NCI-H2171 (cell line): ENCODE measurements at places on chromosomes 7 and 10.
A peak's percentile ranks its signal among the peaks of the same experiment; 100 is the strongest.

- peak; percentile 54 for DNase-seq
Measured at GRCh38 chr7:16071246-16071857, 350.0 kb downstream of the CRPPA start.

DNA sequence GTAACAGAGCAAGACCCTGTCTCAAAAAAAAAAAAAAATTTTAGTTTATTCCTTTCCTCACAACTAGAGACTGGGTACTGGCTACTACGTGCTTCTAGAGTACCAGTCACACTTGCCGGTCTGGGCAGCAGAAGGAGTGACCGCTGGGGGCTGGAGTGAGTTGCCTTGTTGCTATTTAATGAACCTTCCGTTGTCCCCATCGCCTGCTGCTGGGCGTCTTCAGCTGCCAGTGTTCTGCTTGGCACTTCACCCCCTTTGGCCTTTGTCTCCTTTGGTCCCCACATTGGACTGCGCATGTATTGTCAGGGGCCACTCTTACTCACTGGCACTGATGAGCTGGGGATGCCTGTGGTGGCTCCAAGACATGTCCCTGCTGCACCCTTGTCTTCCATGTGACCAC, 110.6 kb downstream of the CLEC2L start:
- DNase-seq: no peak

- no peak for DNase-seq
Measured at GRCh38 chr10:99430116-99430450, 341 bp downstream of the GOT1 start.

DNA sequence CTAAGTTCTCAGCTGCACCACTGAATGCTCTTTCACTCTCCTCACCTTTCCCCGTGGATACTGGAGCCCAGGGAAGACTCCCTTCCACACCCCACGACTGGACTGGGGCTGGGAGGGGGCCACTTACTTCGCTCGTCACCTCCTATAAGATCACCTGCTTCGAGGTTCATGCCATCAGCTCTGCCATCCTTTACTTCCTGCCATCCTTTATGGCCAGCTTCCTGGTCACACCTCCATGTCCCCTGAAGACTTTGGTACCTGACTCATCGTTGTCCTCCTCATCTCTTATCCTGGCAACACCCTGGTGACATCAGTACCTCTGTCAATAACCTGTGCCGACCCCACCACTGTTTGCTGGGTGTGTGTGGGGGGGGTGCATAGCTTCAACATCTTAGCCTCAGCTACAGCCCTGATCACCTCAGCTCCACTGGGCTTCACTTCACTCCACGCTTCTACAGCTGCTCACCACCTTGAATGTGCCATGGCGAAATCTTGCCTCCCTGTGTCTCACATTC, 8.7 kb upstream of the VDAC2 start:
- DNase-seq: no peak

DNA sequence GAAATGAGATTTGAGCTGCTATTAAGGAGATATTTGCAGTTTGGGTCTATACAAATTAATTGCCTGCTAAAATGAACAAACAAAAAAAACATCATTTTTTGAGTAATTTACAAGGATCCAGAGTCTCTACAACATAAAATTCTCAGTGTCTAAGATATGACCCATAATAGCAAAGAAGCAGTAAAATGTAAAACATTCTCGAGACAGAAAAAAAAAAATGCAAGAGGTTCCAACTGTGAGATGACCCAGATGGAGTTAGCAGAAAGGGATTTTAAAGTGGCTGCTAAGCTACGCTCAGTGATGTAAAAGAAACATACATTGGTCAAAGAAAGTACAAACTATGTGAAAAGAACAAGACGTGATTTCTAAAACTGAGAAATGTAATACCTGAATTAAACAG, 471.0 kb downstream of the SH2D4B start:
- DNase-seq: no peak

DNA sequence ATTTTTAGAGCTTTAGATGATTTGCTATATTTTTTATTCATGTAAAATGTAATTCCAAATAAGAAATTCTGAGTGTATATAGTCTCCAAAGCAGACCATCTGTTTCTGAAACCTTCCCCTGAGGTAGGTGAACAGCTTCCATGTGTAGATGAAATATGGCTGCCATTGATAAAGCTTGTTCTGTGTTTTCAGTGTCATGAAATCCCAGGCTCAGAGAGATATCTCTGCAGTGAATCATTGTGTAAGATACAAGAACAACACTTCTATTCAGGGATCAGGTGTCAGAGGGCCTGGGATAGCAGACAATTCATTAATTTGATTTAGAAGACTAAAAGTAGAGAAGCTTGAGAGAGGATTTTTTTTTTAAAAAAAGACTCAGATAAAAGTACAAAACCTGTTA, 29.1 kb downstream of the ACTA2 start:
- no peak for DNase-seq

DNA sequence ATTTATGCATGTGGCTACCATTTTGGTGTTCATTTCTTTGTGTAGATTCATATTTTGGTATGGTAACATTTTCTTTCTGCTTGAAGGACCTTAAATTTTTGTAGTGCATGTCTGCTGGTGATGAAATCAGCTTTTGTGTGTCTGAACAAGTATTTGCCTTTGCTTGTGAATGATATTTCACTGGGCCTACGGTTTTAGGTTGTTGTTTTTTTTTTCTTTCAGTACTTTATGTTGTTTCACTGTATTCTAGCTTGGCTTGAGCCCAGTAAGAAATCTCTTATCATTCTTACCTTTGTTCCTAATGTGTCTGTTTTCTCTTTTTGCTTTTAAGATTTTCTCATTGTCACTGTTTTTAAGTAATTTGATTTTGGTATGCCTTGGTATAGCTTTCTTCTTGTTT, 31.9 kb downstream of the SAMD8 start:
- no peak for DNase-seq

- DNase-seq: no peak
Measured at GRCh38 chr7:140176122-140176701, 571 bp downstream of the KDM7A start.

DNA sequence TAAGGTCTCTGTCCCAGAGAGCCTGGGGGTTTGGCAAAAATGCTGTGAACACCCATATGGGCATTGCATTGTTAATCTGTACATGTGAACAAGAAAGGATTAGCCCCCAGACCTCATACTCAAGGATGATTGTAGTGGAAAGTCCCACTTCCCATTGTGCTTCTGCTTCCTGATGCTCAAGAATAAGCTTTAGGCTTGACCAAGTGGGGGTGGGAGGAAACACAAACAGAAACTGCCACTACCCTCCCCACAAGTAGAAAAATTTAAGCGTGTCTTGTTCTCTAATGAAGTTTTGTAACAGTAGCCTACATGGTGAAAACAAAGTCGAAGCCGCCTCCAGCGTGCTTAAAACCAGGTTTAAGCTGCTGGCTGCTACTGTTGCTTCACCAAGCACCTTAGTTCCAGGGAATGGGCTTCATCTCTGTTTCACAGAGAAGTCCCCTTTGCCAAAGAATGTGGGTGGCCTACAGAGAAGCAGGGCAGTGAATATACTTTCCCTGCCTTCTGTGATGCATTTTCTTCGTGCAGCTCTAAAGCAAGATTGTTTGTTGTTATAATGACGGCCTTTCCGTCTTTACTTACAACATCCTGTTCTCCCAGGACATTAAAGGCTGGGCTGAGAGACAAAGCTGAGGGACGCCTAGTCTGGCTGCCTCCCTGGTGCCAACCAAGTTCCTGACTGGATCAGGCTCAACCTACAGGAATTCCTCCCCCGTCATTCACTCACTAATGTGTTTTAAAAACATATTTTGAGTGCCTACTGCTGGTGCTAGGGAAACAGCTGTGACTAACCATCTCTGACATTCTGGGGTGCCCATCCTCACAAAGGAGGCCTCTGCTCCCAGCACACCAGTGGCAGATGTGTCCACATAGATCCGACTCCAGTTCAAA, 32.1 kb upstream of the CCSER2 start:
- DNase-seq: no peak

DNA sequence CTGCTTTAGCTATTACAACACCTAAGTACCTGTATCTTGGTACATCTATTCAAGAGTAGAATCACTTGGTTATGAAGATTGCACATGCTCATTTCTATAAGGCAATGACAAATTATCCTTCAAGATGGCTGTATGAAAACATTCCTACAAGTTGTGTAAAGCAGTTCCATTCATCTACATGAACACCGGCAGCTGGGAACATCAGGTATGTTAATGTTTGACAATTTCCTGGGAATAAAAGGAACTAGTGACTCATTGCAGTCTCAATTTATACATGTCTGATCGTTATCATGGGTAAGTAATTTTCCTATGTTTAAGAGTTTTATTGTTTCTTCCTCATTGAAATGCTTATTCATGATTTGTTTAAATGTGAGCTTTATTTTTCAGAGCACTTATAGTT, 203.2 kb upstream of the SEMA3E start:
- DNase-seq: no peak

DNA sequence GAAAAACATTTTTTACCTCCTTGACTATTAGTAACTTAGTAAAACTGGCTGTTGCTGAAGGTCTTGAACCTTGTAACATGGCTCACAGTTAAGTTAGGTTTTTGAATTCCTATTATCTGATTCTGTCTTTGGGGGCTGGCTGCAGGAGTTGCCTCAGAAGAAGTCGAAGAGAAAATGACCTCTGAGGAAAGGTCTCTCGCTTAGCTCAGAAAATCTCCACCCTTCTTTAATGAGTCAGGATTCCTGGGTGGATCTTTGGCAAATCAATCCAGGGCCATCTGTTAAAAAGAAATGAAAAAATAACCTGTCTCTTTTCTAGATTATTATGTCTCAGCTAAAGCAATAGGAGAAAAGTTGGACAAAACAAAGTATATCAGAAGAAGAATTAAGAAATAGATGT, 267.8 kb upstream of the SEMA3C start:
- DNase-seq: no peak

GRCh38 chr10:78437407-78437768, 403.7 kb downstream of the RPS24 start:
- no peak for DNase-seq

GRCh38 chr10:87598700-87599099, 61.0 kb upstream of the PAPSS2 start:
- no peak for DNase-seq

DNA sequence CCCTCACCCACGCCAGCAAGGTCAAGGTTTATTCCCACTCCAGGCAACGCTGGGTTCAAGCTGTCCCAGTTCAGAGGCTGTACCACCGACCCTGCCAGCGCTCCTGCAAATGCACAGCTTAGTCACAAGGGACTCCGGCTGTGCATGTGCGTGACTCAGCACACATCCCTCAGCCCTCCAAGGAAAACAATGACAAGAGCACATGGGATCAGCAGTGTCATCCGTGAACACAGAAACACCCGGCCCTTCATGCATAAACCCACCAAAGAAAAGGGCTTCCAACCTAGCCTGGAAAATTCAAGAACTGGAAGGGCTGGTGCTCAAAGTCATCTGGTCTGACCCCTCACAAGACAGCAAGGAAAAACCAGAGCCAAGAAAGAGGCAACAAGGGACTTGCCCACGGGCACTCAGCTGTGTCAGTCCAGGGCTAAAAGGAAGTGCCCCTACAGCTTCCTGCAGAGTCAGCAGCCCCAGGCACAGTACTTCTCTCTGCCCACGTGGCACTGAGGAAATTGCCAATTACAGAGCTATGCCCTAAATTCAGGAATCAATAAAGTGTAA, 106.1 kb downstream of the KCNMA1 start:
- peak; percentile 11 for DNase-seq

GRCh38 chr10:75803816-75804552, 372.6 kb downstream of the LRMDA start:
- DNase-seq: peak; percentile 39

GRCh38 chr10:111833251-111833650, 350.3 kb downstream of the GPAM start:
- DNase-seq: no peak

- no peak for DNase-seq
Measured at GRCh38 chr10:122999347-122999746, 9.2 kb downstream of the IKZF5 start.

DNA sequence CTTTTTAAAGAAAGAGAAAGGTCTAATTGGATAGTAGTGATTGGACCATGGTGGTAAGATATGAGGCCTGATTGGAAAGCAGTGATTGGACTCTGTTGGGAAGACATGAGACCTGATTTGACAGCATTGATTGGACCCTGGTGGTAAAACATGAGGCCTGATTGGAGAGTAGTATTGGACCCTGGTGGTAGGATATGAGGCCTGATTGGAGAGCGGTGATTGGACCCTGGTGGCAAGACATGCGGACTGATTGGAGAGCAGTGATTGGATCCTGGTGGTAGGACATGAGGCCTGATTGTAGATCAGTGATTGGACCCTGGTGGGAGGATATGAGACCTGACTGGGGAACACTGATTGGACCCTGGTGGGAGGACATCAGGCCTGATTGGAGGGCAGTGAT, 444.3 kb downstream of the LRMDA start:
- DNase-seq: no peak

DNA sequence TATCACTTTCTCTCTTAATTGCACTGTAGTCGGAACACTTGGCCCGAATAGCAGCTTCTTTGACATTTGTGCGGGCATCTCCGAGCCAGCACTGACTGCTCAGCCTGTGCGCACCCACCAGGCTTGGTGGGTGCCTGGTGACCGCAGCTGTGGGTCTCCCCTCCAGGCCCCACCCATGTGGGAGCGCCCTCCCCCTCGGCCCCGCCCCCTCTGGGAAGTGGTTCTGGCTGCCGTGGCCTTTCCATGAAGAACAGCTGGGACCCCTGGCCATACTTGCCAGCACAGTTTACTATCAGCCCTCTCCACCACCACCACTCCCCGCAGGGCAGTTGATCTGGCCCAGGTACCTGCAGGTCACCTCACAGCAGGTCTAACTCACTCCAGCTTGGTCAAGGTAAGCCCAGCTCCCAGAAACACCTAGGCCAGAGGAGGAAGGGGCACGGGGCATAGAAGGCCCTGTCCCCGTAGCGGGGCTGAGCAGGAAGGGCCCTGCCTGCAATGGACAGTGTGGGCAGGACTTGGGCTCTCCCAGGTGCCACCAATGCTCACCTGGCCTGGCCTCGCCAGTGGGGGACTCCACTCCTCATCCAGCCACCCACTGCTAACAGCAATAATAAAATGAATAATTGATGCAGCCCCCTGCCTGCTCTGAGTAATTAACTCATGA, 5.8 kb downstream of the RASGEF1A start:
- no peak for DNase-seq

GRCh38 chr7:75623390-75624133, 115.2 kb downstream of the HIP1 start:
- no peak for DNase-seq

DNA sequence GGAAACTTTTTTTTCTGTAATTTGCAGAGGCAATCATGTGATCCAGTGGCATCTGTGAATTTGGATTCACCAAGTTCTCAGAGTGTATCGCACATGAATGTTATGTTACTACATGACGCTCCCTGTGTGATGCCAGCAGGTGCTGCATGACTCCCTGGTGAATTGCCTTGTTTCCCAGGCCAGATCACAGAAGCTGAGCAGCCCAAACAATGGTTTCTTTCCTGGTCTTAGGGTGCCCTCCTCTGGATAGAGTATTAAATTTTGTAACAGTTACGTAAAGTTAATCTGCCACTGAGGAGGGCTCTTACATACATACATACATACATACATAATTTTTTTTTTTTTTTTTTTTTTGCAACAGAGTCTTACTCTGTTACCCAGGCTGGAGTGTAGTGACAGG, 3.6 kb downstream of the ZSCAN21 start:
- DNase-seq: peak; percentile 93
